ENCODE measurements at places on chromosomes 2 and 18.

- no peak for DNase-seq
Measured at GRCh38 chr2:110869472-110870446, 137.4 kb downstream of the ACOXL start.

DNA sequence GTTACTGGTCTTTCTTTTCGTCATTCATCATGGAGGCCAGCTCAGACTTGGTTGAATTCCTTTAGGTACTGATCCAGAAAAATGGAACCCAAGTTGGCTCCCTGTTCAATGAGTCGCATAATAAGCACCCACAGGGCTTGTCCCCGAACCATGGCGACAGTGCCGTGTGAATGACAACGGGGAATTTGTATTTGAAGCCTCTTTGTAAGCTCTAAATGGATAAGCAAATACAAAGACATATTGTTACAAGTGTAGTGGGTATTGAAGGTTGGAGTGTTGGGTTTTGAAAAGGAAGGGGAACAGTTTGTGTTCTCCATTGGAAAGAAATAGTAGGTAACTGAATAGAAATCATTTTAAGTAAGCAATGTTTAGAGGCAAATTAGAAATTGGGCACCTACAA lies 288.9 kb downstream of the SLC4A3 start:
- no peak for DNase-seq

DNA sequence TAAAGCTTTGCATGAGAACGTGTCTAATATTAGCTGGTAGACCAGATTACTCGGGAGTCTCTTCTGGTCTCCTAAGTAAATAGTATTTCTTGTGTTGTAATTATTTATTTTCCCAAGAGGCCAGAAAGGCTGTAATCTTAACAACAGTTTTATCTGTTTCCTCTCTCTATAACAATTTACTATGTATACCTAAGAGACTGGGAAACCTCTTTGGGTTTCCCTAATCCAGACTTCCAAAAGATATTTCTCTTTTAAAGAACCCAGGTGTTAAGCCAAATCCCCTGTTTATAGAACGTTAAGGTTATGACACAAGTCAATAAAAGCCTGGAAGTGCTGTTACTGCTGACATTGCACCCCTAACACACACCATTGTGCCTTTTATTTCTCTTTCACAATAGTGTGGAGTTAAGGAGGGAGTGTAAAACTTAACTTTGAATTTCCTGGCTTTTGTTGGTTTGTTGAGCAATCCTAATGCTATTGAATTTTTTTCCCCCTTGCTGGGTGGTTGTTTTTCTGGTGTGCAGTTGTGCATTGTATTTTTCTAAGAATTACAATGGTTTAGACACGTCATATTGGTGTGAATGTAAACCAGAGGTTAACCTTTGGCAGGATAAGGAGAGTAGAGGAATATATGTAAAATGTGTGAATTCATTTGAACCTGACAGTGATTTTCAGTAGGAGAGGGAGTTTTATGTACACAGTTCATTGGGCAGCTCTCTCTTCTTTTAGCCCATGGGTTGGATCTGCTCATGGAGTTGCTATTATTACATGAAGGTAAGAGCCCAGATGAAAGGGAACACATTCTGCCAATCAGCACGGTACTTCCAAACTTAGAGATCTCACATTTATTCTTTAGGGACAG lies 192.8 kb downstream of the MTX2 start:
- DNase-seq = no peak

DNA sequence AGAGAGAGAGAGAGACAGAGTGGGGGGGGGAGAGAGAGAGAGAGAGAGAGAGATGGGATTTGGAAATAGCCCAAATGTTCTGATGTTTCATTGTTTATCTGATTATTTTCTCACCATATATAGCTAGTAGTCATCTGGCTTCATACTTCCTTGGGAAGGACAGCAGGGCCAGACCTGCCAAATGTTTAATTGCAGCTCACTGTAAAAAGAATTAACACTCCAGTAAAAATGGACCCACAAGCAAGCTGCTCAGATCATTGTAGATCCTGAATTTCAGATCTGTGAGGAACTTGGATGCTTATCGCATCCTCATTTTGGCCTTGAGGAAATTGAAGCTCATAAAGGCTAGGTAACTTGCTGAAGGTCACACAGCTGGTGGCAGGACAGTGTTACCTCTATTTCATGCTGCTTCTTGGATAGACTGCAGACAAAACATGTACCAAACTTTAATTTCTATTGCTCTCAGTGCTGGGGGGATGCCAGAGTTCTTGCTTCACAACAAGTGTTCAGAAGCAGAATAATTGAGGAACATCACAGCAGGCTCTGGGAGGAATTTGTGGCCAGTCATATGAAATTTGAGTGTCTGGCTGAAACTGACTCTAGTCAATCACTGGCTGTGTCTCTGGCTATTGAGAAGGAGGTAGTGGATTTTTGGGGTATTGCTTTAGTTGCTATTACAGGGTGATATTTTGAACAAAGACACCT lies 223.5 kb downstream of the PIK3C3 start:
- no peak for DNase-seq

GRCh38 chr18:76960528-76961035 lies 138.2 kb downstream of the ZNF236 start:
- no peak for DNase-seq

GRCh38 chr2:2523461-2524347 lies 192.6 kb upstream of the MYT1L start:
- no peak for DNase-seq

GRCh38 chr2:48722391-48722790 lies 33.1 kb downstream of the LHCGR start:
- DNase-seq = no peak

DNA sequence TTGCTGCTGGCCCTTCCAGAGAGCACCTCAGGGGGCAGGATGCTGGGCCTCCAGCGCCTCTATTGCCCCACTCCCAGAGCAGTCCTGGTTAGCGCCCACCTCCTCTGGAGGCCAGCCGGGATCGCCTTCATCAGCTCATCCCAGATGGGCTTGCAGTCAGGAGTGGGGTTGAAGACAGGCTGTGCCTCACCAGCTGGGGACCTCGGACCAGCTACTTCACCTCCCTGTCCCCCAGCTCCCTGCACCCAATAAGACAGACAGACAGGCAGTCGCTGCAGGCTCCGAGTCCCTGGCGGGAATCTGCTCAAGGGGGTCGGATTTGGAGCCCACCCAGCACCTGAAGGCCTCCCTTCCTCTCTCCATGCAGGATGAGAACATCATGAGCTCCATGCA lies 18.9 kb upstream of the FAHD2A start:
- DNase-seq = no peak

GRCh38 chr2:203685081-203685621 lies 21.3 kb upstream of the CD28 start:
- no peak for DNase-seq

DNA sequence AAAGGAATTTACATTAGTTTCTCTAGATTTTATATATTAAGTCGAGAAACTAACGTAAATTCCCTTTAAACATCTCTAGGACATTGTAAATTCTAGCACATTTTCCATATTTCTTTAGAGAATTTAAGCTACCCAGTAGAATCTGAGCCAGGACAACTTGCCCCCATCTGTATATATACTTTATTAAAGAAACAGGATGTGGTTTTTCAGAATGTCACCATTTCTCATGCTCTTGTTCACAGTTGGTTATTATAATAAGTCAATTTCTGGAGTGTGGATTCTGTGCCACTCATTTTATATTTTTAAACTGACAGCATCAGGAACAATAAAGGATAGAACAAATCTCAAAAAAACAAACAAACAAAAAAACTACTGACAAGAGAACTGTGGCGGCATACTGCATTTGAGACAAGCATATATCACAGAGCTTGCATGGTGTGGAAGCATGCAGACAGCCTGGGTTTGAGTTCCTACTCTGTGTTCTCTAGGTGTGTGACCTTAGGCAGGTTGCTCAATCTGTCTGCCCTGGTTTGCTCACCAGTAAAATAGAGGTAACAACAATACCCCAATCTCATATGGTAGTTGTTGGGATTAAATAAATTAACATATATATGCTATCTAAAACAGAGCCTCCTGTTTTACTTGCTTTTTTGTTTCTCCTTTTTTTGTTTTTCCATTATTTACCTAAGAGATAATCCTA lies 61.4 kb upstream of the DNER start:
- DNase-seq = no peak
